ENCODE measurements at places on chromosomes 1 and 21.
A peak's percentile ranks its signal among the peaks of the same experiment; 100 is the strongest.

GRCh38 chr1:154741327-154741726, 128.8 kb downstream of the KCNN3 start:
- DNase-seq, result no peak

GRCh38 chr1:167227934-167228378, 7.3 kb downstream of the POU2F1 start:
- DNase-seq, result no peak

DNA sequence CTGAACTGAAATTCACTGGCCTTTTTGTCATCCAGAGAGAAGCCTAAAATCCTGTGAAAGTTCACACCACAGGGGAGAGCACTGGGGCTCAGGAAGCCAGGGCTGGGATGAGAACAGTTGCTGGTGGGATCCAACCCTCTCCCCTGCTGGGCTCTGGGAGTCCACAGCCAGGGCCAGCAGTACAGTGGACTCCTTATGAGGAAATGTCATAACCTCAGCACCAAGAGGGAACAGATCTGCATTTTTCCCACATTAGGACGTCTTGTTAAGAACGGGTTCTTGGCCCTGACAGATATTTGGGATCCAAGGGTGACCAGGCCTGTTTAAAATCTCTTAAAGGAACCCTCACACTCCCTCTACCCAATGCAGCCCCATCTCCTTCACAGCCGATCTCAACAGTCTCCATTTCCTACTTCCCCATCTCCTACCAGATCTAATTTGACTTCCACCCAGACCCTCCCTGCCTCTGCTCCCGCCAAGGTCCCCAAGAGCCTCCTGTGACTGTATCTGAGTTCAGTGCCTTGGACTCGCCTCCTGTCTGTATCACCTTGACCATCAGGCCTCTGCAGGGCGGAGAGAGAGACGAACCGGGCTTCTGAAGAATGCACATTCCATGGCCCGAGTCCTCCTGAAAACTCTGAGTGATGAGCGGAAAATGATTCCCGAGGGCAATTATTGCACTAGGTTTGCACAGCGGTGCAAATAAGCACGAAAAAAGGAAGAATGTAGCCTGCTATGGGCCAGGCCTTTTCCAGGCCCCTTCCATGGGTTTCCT, 159.9 kb downstream of the TRABD2B start:
- no peak for DNase-seq

GRCh38 chr1:53430779-53431178, 28.4 kb upstream of the DMRTB1 start:
- DNase-seq, result no peak

- no peak for DNase-seq
Measured at GRCh38 chr1:223500560-223501425, 107.6 kb downstream of the CCDC185 start.

GRCh38 chr21:37626320-37626719, 259.7 kb downstream of the DYRK1A start:
- DNase-seq, result no peak

DNA sequence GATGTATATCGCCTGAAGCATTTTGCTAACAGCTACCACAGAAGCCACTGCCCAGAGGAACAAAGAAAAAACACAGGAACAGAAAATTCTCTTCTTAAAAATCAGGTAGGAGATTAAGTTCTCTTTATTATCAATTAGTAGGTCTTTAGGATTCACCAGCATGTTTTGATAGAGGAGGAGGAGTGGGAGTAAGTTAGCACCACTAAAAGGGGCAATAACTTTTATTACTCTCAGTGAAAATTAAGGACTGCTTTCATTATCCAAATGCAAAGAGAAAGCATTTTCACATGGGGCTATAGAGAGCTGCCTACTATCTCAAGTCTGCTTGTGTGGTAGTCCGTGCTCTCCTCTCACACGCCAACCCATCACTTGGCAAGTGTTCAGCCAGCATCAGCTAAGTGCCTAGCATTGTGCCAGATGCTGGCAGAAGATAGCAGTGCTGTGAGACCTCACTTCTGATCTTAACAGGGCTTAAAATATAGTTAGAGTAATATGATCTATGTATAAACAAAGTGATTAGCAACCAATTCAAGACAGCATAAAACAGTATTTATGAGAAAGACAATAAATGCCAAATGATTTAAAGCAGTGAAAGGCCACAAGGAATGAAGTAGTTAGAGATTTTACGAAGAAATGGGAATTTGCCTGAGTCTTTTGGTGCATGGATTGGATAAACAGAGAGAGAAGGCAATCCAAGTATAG, 39.8 kb downstream of the ASTN1 start:
- no peak for DNase-seq

GRCh38 chr21:23534850-23535249, 2072.4 kb downstream of the MRPL39 start:
- no peak for DNase-seq

- no peak for DNase-seq
Measured at GRCh38 chr1:186878356-186878755, 49.6 kb downstream of the PLA2G4A start.

DNA sequence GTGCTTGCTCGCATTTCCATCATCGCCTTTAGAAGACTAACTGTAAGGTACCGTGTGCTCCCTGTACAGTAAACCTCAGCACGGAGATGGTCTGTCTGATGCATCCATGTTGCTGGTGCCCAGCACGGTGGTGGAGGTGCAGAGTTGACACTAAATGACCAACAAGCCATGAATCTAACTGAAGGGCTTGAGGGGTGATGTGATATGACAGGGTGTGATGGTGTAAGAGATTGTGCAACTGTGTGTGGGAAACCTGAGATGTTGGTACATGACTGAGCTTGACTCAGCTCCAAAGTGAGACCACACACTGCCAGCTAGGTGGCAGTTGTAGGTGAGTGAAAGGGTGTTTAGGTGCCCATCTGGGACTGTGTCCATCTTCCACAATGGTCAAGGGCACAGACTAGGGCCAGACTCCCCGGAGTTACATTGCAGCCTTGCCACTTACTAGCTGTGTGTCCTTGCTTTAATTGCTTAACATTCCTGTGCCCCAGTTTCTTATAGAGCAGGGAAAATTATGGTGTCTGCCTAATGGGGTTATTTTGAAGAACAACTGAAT, 21.4 kb downstream of the SLC2A1 start:
- DNase-seq, result peak; percentile 52

- peak; percentile 16 for DNase-seq
Measured at GRCh38 chr1:227886993-227887696, 60.6 kb downstream of the WNT9A start.

DNA sequence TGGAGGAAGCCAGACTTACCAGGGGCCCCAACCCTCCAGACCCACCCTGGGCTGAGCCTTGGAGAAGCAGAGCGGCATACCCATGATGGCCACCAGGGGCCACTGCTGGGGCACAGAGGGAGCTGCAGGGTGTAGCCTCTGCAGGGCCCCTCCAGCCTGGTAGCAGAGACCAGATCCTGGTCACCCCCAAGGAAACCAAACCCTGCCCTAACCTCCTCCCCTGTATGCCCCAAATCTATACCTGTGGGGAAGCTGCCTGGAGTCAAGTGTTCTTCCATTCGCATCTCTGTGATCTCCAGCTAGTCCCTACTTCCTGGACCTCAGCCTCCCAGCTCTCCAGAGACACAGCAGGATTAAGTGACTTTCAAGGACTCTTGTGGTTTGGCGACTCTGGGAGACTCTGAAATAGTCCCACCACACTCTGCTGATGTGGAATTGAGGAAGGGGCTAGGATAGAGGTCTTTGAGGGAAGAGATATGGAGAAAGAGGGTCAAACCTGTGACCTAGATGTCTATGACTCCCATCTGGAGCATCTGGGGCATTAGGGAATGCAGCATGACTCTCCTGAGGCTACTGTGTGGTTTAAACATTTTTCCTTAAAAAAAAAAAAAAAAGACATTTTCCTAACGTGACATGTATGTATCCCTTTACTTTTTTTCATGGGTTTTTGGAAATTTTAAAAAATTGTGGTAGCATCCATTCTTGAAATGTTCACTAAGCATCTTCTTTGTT, 119.2 kb upstream of the IPO9 start:
- DNase-seq, result peak; percentile 41

- no peak for DNase-seq
Measured at GRCh38 chr1:101365878-101366277, 129.1 kb downstream of the S1PR1 start.
